ENCODE measurements at places on chromosomes 11 and 22.
A peak's percentile ranks its signal among the peaks of the same experiment; 100 is the strongest.

- DNase-seq: peak; percentile 65
Measured at GRCh38 chr11:107017433-107018218, 650 bp downstream of the GUCY1A2 start.

- no peak for DNase-seq
Measured at GRCh38 chr22:46576556-46577367, 39.3 kb upstream of the CELSR1 start.

- DNase-seq: no peak
Measured at GRCh38 chr11:86477495-86478155, 102.9 kb downstream of the CCDC81 start.

- no peak for DNase-seq
Measured at GRCh38 chr11:57742087-57742452, 779 bp downstream of the SELENOH start.

- DNase-seq: no peak
Measured at GRCh38 chr11:57410287-57410686, 16.6 kb downstream of the SLC43A3 start.

DNA sequence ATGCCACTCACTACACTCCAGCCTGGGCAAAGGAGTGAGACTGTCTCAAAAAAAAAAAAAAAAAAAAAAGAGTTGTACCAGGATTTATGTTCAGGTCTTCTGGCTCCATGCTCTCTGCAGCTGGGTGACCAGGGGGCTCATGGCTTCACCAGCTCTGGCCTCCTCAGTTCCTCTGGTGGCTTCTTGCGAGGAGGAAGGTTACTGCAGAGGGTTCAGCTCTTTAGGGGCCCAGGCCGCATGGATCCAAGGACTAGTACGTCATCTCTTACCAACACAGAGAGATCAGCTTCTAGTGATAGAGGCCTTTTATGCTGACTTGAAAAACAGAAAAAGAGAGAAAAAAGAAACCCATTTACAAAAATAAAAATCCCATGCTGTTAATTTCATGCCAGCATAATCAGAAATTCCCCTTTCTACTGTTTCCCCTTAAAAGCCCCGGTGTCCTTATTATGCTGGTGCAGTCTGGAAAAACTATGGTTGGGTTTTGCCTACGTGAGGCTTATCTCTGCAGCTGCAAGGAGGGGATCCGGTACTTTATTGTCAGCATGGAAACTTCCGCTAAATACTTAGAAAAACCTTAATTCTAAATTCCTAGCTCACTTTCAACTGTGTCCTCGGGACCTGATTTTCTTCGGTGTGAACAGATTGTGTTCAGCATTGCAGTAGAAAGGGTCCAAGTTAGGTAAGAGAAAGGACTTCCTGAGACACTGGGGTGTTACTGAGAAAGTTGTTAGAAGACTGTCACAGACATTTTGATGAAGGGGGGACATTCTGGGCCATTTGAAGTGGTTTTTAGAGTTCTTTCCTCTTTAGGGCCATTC lies 13.7 kb downstream of the ZBTB16 start:
- no peak for DNase-seq

DNA sequence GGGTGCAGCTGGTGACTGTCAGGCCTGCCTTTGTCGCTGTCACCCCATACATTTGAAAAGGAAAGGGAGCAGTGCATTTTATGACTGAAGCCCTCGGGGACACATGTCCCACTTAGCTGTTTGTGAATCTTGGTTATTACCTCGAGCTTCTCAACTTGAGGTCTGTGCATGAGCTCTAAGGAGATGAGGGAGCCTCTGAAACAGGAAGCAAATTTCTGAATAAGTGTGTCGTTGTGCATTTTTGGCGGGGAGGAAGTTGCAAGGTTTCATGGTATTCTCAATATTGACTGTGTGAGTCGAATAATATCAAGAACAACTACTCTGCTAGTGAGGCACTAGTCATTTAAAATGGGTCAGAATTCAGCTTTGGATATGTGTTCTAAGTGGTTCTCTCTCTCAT lies 149.7 kb upstream of the PLET1 start:
- DNase-seq: no peak

DNA sequence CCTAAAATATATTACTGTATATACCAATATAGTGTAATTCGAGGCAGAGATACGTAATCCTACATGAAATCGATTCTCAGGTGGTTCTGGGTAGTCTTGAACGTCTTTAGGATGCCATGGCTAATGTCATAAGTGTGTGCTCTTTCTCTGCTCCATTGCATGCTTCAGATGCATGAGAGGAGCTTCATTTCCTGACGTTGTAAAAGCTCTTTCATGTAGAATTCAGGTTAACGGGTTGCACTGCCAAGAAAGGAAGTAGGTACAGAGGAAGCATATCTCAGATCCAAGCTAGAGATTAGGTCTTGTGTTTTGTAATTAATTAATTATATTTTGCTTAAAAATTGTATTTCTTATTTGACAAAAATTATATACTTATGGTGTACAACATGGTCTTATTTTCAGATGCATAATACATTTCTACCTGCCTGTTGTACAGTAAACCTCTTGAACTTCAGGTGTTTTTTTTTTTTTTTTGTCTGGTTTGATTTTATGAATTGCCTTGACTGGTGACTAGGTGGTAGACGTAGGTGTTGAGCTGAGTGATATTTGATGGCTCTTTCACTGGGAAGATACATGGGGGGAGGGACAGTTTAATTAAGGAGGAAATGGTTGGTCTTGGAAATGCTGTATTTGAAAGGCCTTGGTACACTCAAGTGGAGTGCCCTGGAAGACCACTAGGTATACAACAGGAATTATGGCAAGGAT lies 9.3 kb downstream of the NUP50 start:
- DNase-seq: no peak

DNA sequence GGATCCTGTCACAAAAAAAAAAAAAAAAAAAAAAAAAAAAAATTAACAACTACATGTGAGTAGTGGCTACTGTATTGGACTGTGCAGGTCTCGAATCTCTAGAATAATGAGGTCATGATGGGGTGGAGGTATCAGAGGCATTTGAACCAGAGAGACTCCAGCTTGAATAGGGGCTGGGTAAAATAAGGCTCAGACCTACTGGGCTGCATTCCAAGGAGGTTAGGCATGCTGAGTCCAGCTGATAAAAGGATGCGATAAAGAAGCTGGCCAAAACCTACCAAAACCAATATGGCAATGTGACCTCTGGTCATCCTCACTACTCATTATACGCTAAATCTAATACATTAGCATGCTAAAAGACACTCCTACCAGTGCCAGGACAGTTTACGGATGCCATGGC lies 5.9 kb upstream of the PACSIN3 start:
- DNase-seq: no peak

DNA sequence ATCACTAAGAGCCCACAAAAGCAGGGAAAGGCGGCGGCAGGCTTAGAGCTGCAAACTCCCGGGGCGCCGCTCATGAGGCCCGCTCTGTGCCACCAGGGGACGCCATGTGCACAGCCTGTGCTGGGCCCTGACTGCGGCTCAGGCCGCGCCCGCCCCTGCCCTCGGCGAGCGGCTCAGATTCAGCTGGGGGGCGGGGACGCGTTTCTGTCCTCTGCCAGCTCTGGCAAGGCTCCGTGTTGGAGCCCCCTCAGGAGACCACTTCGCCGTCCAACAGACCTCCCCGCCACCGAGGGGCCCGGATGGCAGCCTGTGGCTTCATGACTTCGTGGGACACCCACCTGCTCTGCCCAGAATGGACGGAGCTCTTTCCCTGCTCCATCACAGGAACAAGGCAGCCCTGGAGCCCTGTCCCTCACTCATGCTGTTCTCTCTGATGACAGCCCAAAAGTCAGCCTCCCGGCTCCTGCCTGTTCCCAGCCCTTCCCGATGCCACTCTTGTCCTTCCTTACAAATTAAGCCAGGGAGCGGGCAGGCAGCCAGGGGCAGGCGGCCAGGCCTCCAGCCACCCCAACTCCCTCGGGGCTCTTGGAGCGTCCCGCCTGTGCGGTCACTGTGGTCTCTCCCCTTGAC lies 69.1 kb downstream of the NAT10 start:
- DNase-seq: no peak

- DNase-seq: no peak
Measured at GRCh38 chr11:118128721-118129470, 23.7 kb downstream of the SCN4B start.

- DNase-seq: peak; percentile 61
Measured at GRCh38 chr11:82718307-82718706, 15.4 kb downstream of the FAM181B start.

- no peak for DNase-seq
Measured at GRCh38 chr11:87726506-87726905, 448.7 kb downstream of the RAB38 start.

- no peak for DNase-seq
Measured at GRCh38 chr11:73195191-73196007, 22.7 kb upstream of the P2RY2 start.

DNA sequence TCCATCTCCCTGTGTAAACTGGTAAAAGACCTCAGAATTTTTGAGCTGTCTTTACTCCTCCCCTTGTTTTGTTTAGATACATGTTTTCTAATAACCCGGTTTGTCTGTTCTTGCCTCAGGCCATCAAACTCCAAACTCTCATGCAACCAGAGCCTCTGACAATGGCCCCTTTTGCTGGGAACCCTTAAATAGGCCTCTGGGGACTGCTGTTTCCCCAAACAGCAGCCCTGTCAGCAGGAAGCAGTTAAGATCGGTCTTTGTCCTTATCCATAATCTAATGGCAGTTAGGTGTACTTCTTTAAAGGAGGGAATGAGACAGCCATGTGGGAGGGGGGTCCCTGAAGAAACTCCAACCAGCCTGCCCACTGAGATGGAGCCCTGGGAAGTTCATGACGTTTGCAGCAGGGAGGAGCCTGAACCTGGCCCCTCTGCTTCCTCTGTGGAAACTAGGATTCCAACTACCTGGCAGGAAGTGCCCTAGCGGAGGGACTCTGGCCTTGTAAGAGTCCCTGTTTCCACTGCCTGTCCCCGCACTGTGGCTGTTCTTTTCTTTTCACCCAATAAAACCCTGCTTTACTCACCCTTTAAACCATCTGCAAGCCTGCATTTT lies 1354.4 kb downstream of the LRRC4C start:
- no peak for DNase-seq

- DNase-seq: no peak
Measured at GRCh38 chr11:10930224-10930971, 72.5 kb upstream of the ZBED5 start.
